ENCODE measurements at places on chromosomes 5 and 9. TPM values are rescaled to one million over a fixed set of nuclear protein-coding genes. Genes with fewer than 3 reads are reported as not detected.

The CNTFR gene
- total RNA-seq = 2.3 TPM

The OR2V1 gene
- total RNA-seq = not detected

The RANBP17 gene
- total RNA-seq = 32.8 TPM

The SLC28A3 gene
- total RNA-seq = 0.55 TPM

The ANKRD34B gene
- 0.17 TPM for total RNA-seq

The LCN12 gene
- 16.2 TPM for total RNA-seq

The ORM2 gene
- 3.2 TPM for total RNA-seq

The PARP8 gene
- 26.7 TPM for total RNA-seq

The TEK gene
- not detected for total RNA-seq

The BASP1 gene
- total RNA-seq = 86.3 TPM

The GALNT12 gene
- total RNA-seq = 12.9 TPM

DNA sequence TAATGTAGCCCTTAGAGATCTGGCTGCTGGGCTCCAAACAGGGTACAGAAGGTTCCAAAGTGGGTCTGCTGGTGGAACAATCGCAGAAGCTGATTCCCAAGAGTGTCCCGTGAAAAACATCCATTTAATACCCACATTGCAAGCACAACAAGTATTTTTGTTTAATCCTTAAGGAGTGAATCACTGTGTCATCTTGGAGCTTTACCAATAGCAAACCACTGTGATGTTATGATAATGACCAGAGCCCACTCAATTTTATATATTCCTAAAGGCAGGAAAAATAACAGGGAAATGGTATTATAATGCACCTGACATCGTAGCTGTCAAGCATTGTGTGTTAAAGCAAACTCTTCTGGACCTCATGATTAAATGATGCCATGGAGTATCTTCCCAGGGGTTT lies 291.9 kb downstream of the FBXL7 start:
- H3K27ac ChIP-seq = no peak overlapping the region
- H3K27me3 ChIP-seq = no peaks in the 10 kb centered on the region
- H3K4me1 ChIP-seq = peaks cover 14% of the 10 kb centered on the region
- H3K36me3 ChIP-seq = no peaks in the 10 kb centered on the region
- DNase-seq = no peak

- no peaks in the 10 kb centered on the region for H3K36me3 ChIP-seq
- H3K27ac ChIP-seq = no peak overlapping the region
- no peak overlapping the region for H3K4me3 ChIP-seq
- DNase-seq = no peak
- H3K27me3 ChIP-seq = peaks cover 6% of the 10 kb centered on the region
- peaks cover 4% of the 10 kb centered on the region for H3K4me1 ChIP-seq
Measured at GRCh38 chr5:89930591-89931392, 478.8 kb downstream of the CETN3 start.

DNA sequence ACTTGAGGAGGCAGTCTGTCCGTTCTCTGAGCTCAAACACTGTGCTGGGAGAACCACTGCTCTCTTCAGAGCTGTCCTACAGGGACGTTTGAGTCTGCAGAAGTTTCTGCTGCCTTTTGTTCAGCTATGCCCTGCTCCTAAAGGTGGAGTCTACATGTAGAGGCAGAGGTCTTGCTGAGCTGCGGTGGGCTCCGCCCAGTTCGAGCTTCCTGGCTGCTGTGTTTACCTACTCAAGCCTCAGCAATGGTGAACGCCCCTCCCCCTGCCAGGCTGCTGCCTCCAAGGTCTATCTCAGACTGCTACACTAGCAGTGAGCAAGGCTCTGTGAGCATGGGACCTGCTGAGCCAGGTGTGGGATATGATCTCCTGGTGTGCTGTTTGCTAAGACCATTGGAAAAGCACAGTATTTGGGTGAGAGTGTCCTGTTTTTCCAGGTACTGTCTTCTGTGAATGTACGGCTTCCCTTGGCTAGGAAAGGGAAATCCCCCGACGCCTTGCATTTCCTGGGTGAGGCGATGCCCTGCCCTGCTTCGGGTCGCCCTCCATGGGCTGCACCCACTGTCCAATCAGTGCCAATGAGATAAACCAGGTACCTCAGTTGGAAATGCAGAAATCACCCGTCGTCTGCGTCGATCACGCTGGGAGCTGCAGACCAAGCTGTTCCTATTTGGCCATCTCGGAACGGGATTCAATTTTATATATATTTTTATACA lies 58.5 kb downstream of the CNTRL start:
- H3K4me1 ChIP-seq = peaks cover 12% of the 10 kb centered on the region
- peak; percentile 18 for DNase-seq

DNA sequence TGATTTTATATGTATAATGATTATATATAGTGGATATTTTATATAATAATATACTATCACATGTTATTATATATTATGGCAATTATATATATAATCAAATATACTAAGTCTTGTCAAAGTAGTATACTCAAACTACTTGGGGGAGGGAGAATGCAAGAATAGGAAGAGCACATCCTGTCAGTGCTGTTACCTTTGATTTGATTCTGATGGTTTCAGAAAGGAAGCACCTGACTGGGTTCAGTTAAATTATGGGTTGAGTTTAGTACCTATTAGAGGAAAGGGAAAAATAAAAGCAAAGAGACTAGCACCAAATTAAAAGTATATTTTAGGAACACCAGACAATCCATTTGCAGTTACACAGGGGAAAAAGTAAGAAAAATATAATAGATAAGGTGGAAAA lies 107.6 kb downstream of the GRIA1 start:
- H3K4me3 ChIP-seq = no peak overlapping the region
- no peak for DNase-seq
- no peaks in the 10 kb centered on the region for H3K36me3 ChIP-seq
- H3K27ac ChIP-seq = no peak overlapping the region
- no peaks in the 10 kb centered on the region for H3K4me1 ChIP-seq
- peaks cover 6% of the 10 kb centered on the region for H3K27me3 ChIP-seq

DNA sequence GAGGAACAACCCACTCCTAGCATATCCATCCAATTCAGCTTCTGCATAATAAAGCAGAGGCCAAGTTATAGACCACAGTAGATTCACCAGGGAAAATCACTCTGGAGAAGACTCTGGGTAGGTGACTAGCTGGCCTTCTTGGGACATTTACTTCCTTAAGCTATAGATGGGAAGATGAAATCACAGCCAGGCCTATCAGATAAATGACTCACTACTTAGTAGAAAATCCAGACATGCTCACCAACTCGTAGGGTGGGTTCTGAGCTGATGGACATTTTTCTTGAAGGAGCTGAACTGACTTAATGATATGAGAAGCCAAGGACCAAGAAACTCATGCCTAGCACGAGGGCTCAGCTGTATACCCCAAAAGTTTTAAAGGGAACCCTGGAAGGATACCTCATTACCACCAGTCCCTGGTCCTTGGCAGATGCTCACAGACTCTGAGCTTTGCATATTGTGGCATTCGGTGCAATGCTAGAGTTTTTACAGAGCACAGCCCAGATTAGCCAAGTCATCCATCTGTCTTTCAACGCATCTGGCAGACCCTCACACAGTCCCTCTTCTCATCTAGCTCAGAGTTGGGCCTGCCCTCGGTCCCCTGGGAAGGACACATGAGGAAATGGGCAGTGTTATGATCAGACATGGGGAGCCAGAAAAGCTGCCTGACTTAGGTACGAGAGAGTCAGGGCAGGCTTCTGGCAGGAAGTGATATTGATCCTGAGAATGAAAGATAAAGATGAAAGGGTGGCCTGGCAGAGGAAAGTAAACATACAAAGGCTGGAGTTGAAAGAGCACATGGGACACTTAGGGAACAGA lies 15.0 kb downstream of the ACSL6 start:
- peaks cover 31% of the 10 kb centered on the region for H3K4me1 ChIP-seq
- H3K36me3 ChIP-seq = no peaks in the 10 kb centered on the region
- H3K27me3 ChIP-seq = peaks cover 15% of the 10 kb centered on the region
- no peak for DNase-seq
- no peak overlapping the region for H3K4me3 ChIP-seq
- peak overlapping the region; percentile 2 for H3K27ac ChIP-seq

DNA sequence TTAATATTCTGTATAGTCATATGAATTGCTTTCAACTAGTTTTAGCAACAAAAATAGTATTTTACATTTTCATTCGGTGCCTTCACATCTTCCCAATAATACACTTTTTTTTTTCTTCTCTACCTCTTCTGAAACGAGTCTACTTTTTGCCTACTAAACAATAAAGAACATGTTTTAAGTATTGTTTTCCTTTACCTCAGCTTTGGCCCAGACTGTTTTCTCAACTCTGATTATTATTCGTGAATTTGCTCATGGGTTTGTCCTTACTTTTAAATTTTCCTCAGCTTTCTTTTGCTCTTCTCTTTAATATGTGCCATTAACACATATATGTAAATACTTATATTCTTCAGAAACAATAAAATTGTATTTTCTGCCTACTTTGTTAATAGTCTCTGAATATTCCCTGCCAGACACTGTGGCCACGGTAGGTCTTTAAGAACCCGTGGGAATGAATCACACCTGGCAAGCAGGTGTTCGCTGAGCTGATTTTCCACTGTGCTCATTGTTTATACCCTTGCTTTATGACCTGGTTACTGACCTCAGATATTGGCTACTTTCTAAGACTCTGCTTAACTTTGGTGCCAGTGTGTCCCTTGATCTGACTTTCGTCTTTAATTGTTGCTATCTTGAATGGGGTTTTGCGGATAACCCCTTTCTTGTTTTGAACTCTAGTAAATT lies 49.1 kb downstream of the FAM170A start:
- no peaks in the 10 kb centered on the region for H3K27me3 ChIP-seq
- DNase-seq = no peak

GRCh38 chr9:23582836-23583235 lies 243.2 kb downstream of the ELAVL2 start:
- H3K36me3 ChIP-seq = no peaks in the 10 kb centered on the region
- DNase-seq = no peak
- H3K4me1 ChIP-seq = peaks cover 3% of the 10 kb centered on the region
- no peaks in the 10 kb centered on the region for H3K27me3 ChIP-seq
- no peak overlapping the region for H3K4me3 ChIP-seq

DNA sequence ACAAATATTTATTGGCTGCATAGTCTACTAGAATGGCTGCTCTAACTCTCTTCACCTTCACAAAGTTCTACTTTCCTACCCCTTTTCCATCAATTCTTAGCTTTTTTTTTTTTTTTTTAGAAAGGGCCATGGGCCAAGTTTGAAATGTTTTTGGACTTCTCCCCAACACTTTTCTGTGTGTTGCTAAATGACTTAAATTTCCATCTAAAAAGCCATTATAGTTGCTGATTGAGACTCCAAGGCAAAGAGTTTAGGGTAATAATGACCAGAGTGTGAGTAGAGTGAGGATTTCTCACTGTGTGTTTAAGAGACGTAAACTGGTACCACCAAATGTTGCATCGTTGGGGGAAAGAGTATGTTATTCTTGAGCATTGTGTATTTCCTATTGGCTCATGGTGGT lies 24.4 kb downstream of the TNC start:
- H3K4me3 ChIP-seq = no peak overlapping the region
- H3K36me3 ChIP-seq = no peaks in the 10 kb centered on the region
- no peaks in the 10 kb centered on the region for H3K4me1 ChIP-seq
- DNase-seq = no peak

DNA sequence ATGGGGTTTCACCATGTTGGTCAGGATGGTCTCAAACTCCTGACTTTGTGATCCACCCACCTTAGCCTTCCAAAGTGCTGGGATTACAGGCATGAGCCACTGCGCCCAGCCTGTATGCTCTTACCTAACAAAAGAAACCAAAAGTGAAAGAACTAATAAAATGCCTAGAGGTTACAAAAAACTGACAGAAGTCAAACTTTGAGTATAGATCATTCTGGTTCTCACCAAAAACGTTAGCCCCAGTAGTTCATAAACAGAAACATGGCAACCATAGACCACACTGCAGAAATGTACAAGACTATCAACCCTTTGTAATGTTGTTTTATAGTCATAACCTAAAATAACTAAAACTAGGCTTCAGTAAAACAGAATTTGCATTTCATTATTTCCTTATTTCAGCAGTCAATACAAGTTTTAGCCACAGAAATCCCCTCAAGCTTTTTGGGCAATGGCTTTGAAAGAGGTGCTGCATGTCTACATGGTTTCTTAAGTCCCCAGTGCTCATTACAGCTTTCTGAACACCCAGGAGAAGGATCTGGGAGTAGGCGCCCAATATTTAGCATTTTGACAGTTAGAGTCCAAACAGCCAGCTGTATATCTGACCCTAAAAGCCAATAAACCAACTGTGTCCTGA lies 72.5 kb downstream of the EPB41L4A start:
- H3K4me1 ChIP-seq = peaks cover 4% of the 10 kb centered on the region
- H3K27me3 ChIP-seq = no peaks in the 10 kb centered on the region
- no peaks in the 10 kb centered on the region for H3K36me3 ChIP-seq
- no peak overlapping the region for H3K4me3 ChIP-seq
- H3K27ac ChIP-seq = no peak overlapping the region

GRCh38 chr9:91273853-91274552 lies 87.7 kb downstream of the AUH start:
- H3K4me3 ChIP-seq = no peak overlapping the region
- no peak for DNase-seq
- no peaks in the 10 kb centered on the region for H3K4me1 ChIP-seq
- no peak overlapping the region for H3K27ac ChIP-seq
- no peaks in the 10 kb centered on the region for H3K27me3 ChIP-seq

- H3K36me3 ChIP-seq = peaks cover 14% of the 10 kb centered on the region
- H3K4me3 ChIP-seq = no peak overlapping the region
- H3K27ac ChIP-seq = no peak overlapping the region
- H3K27me3 ChIP-seq = no peaks in the 10 kb centered on the region
- no peaks in the 10 kb centered on the region for H3K4me1 ChIP-seq
Measured at GRCh38 chr5:150553402-150553801, 45.5 kb downstream of the NDST1 start.

- H3K27me3 ChIP-seq = no peaks in the 10 kb centered on the region
- no peak overlapping the region for H3K4me3 ChIP-seq
- DNase-seq = no peak
- no peaks in the 10 kb centered on the region for H3K4me1 ChIP-seq
Measured at GRCh38 chr5:82754759-82755158, 322.4 kb downstream of the TMEM167A start.

DNA sequence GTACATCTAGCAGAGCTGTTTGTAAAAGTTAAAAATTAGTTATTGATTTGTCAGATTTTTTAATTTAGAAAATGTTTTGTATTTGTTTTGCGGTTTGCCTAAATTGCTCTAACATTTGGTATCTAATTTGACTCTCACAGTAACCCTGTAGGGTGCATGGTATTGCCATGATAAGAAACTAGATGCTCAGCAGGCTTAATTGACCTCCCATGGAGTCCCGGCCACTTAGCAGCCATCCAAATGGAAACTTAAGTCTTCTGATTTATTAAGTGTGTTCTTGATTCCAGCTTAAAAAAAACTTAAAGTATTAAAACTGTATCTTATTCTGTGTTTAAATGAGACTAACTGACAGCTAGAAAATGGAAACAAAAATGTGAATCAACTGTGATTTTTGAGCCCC lies 54.5 kb downstream of the CAST start:
- DNase-seq = no peak
- H3K4me3 ChIP-seq = no peak overlapping the region
- no peaks in the 10 kb centered on the region for H3K36me3 ChIP-seq
- H3K4me1 ChIP-seq = peaks cover 30% of the 10 kb centered on the region

- H3K4me3 ChIP-seq = no peak overlapping the region
- no peaks in the 10 kb centered on the region for H3K27me3 ChIP-seq
- H3K27ac ChIP-seq = no peak overlapping the region
Measured at GRCh38 chr9:91732187-91733005, 217.6 kb downstream of the ROR2 start.

GRCh38 chr9:89991204-89991790 lies 386.5 kb downstream of the GADD45G start:
- H3K27me3 ChIP-seq = peaks cover 16% of the 10 kb centered on the region
- H3K4me1 ChIP-seq = peaks cover 2% of the 10 kb centered on the region
- H3K27ac ChIP-seq = no peak overlapping the region

GRCh38 chr9:119365291-119366027 lies 3.8 kb downstream of the BRINP1 start:
- no peaks in the 10 kb centered on the region for H3K36me3 ChIP-seq
- peak; percentile 36 for DNase-seq
- peaks cover 12% of the 10 kb centered on the region for H3K4me1 ChIP-seq

Measured in progenitor cell of endocrine pancreas (in vitro differentiated cells).